ENCODE measurements at places on chromosomes 4 and X.

DNA sequence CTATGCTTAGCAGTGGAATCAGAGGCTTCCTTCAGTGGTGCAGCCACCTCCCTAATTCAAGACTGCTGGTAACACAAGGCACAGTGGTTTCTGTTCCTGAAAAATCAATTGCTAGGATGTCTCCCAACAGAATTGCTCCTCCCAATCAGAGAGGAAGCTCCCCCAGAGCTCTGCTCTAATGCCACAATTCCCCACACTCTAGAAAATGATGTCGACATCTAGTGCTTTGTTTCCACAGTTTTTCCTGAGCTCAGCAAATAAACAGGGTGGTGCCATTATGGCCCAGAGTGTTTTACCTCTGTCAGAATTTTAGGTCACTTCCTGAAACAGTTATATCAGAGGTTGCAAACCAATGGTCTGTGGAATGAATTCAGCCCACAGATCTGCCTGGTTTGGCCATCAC lies 24.7 kb downstream of the TAB3 start:
- no peak for DNase-seq

DNA sequence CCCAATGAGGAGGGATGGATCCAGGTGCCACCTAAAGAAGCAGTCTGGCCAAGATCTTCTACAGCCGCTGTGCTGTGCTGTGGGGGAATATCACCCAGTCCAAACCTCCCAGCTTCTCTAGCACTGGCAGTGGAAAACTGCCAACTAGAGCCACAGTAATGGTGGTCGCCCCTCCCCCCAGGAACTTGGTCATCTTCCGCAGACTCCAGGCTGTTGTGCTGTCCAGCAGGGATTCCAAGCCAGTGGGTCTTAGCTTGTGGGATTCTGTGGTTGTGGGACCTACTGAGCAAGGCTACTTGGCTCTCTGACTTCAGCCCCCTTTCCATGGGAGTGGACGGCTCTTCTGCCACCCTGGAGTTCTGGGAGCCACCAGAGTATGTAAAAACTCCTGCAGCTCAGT lies 18.2 kb downstream of the GPRASP1 start:
- DNase-seq = no peak

- no peak for DNase-seq
These were observed 674.1 kb downstream of the RAPGEF2 start for GRCh38 chr4:159776961-159777360.

GRCh38 chr4:23323436-23323835 lies 566.4 kb downstream of the PPARGC1A start:
- no peak for DNase-seq

- DNase-seq = no peak
These were observed 35.2 kb upstream of the FAM241A start for GRCh38 chr4:112110059-112110425.

DNA sequence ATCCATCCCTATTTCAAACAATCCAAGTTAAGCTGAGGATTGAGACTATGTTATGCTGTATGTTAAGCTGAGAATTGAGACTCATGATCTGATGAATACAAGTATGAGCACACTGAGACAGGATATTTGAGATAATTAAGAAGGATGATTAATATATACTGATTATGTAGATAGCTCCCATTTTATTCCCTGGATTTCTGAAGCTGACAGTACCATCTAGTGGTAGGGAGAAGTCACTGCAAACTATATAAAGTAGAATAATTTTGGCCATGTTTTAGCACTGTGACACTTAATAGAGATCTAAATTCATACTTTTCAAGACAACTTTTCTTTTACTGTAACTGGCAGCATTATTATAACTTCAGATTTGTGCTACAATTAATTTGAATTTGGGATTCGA lies 63.8 kb upstream of the HPRT1 start:
- DNase-seq = no peak

DNA sequence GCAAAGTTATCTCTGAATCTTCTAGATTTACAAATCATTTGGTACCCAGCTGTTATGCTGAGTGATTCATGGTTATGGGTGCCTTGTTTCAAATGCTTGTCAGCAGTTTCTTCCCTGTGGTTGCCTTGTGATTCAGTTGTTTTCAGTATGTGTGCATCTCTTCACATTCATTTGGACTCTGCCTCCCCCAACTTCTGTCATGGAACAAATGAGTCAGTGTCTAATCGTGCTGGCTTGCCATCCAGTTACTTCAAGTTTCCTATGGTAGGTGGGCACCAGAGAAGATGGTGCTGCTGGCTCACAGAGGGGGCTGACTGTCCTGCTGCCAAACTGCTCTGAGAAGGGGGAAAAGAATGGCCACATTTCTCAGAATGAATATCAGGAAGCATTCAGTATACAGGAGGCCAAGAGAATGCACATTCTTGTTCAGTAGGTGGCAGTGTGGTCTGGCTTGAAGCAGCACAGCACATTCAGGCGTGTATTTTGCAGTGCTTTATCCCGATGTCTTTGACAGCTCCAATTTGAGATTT lies 260.9 kb downstream of the GLUD2 start:
- DNase-seq = no peak

DNA sequence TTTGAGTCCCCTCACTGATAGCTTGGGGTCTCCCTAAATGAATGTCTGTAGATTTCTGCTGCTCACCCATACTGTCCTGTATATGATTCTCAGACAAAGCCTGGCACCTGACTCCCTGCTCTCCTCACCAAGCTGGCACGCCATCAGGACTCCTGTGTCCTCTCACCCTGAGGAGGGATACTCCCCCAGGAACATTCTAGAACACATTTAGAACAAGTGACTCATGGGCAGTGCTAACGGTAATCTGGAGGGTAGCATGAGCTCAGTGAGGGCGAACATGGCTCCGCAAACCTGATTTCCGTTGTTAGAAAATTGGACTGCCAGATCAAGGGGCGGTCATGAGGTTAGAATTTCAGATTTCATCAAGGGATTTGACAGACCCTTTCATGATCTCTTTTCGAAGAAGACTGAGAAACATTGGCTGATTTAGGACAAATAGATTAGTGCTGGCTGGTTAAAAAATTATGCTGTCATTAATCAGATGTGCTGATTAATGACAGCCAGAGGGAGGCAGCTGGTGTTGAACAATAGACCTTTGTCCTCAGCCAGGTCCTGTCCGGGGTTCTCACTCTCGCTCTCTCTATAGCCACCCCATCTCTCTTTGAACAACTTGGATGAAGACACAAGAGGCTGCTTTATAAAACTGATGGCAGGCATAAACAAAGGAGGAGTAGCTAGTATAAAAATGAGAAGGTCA lies 244.3 kb downstream of the PTTG2 start:
- no peak for DNase-seq

DNA sequence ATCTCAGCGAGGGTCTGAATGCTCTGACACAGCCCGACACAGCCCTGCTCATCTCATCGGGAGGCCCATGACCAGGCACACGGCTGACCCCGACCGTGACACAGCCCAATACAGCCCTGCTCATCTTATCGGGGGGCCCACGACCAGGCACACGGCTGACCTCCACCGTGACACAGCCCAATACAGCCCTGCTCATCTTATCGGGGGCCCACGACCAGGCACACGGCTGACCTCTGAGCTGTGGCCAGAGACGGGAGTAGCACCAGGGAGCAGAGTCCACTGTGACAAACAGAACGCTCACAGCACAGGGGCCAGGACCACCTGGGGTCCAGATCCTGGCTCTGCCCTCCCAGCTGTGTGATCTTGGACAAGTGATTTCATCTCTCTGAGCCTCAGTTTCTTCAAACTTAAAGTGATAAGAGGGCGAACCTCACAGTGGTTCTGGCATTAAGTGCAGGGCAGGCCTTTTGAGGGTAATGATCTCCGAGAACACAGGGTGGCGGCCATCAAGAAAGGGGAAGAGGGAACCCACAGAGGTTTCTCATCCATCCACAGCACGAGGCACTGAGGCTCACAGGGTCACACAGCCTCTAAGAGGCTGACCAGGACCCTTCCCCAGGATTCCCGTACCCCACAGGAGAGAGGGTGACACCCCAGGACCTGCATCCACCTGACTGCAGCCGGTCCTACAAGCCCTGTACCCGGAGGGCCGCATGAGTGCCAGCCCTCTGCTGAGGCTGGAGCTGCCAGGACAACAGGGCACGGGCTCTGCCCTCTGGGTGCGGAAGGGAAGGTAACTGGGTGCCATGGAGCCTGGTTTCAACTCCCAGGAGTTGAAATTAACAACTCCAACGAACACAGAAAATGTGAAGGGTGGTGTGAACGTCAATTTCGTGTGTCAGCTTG lies 60.1 kb downstream of the WFS1 start:
- no peak for DNase-seq

GRCh38 chr4:141571362-141571761 lies 65.0 kb upstream of the IL15 start:
- DNase-seq = no peak

DNA sequence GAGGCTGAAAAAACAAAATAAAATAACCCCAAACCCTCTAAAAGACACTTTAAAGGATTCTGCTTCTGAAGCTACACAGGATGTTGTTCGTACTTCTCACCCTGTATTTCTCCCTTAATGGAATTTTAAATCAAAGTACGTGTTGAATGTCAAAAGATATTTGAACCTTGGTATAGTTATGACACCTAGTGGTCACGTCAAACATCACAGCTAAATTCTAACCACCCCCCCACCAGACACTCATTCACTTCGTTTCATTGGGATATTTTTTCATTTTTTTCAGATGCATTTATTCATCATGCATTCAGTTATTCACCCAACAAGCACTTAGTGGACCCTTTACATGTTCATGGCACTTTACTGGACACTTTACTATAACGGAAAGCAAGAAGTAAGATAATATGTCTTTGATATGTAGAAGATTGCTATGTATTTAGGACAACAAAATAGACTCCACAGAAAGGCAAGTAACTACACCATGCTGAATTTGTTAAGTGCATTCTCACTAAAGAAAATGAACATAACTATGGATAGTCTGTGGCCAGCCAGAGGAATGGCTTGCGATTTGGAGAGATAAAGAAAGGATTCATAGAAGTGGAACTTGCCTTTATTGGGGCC lies 62.5 kb upstream of the GPR174 start:
- DNase-seq = peak; percentile 68

- no peak for DNase-seq
These were observed 37.3 kb upstream of the LPAR4 start for GRCh38 chrX:78710171-78710570.

DNA sequence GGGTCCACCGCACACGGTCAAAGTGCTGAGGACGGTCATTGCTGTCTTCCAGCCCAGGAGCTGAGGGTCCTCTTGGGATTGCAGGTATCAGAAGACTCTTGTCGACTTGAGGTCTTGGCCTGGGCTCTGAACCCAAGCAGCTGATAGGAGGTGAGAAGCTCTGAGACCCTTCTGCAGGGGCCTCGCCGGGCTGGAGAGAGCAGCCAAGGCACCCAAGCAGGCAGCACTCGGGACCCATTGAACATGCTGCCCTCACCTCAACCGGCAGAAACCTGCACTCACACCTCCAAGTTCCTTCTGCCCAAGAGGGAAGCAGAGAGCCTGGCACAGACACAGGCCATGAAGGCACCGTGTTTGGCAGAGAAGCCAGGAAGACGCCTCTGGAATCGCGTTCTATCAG lies 34.1 kb downstream of the PDHA1 start:
- DNase-seq = no peak

GRCh38 chrX:53028678-53029077 lies 19.9 kb upstream of the GPR173 start:
- no peak for DNase-seq

- no peak for DNase-seq
These were observed 40.6 kb downstream of the CHRDL1 start for GRCh38 chrX:110755061-110755460.

GRCh38 chr4:174255374-174255773 lies 28.1 kb downstream of the FBXO8 start:
- DNase-seq = no peak

GRCh38 chr4:96352051-96352517 lies 512.2 kb downstream of the PDHA2 start:
- DNase-seq = no peak

DNA sequence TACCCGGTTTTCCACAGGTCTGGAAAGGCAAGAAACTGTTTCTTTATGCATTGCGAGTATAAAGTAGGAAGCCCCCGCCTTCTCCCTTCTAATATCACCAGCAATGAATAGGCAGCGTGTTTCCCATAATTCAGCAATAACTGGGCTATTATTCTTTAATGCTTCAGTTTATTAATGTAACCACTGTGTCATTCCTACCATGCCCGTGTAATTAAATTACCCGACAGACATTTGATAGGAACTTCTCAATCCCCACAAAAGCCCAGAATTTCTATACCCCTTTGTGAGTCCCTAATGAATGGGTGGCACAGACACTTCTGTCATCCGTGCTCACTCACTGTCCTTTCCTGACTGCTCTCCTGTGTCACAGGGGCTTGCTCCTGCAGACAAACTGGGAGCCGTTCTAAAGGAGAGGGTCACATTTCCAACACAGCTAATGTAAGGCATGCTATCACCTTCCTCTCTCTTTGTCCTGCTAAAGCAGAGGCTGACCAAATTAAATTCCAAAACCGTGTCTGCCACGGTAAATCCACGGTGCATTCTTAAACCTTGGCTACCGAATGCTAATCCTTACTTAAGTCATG lies 108.5 kb upstream of the MID1 start:
- no peak for DNase-seq

GRCh38 chrX:1464041-1464970 lies 11.6 kb upstream of the ASMTL start:
- DNase-seq = peak; percentile 32

GRCh38 chr4:3313556-3314228 lies 20.9 kb downstream of the RGS12 start:
- DNase-seq = no peak

DNA sequence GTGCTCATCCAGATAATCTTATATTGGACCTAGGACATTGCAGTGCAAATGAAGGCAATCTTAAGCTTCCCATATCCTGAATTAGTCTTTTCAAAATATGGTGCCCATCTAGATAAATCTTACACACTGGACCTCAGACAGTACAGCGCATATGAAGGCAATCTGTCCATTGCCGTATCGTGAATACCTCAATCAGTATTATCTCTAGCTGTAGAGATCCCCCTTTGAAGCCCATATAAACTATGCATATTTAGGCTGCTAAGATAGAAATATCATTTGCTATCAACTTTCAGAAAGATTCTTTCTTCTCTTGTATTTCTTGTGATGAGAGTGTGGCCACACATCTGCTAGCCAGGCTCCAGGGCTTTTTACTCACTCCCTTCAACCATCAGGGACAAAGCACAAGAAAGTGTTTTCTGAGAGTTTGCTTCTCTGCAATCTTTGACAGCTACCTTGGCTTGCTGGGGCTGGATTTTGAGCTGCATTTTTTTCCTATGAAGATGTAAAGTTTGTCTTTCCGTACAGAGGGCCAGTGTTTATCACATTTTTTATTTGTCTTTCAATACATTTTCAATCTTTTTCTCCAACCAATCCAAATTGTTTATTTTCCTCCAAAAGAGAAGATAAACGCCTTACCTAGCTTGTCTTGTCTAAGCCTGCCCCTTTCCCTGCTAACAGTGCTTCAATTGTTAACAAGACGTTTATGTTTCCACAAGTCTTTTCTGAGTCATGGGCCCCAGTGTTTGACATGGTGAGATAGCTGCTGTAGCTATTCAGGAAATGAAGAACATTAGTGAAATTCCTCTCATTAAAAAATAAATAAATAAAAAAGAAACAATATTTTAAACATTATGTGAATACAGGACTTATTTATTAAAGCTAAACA lies 57.6 kb upstream of the FAT1 start:
- DNase-seq = no peak

GRCh38 chr4:98517218-98518021 lies 141.0 kb downstream of the TSPAN5 start:
- no peak for DNase-seq

- DNase-seq = no peak
These were observed 196.2 kb downstream of the SNCA start for GRCh38 chr4:89640620-89641366.
